T47D (cell line): ENCODE measurements at places on chromosomes 16 and 17.

- DNase-seq: peak; percentile 52
Measured at GRCh38 chr16:1150511-1150982, 2.4 kb upstream of the CACNA1H start.

- DNase-seq: no peak
Measured at GRCh38 chr16:7919782-7920181, 587.1 kb downstream of the RBFOX1 start.

DNA sequence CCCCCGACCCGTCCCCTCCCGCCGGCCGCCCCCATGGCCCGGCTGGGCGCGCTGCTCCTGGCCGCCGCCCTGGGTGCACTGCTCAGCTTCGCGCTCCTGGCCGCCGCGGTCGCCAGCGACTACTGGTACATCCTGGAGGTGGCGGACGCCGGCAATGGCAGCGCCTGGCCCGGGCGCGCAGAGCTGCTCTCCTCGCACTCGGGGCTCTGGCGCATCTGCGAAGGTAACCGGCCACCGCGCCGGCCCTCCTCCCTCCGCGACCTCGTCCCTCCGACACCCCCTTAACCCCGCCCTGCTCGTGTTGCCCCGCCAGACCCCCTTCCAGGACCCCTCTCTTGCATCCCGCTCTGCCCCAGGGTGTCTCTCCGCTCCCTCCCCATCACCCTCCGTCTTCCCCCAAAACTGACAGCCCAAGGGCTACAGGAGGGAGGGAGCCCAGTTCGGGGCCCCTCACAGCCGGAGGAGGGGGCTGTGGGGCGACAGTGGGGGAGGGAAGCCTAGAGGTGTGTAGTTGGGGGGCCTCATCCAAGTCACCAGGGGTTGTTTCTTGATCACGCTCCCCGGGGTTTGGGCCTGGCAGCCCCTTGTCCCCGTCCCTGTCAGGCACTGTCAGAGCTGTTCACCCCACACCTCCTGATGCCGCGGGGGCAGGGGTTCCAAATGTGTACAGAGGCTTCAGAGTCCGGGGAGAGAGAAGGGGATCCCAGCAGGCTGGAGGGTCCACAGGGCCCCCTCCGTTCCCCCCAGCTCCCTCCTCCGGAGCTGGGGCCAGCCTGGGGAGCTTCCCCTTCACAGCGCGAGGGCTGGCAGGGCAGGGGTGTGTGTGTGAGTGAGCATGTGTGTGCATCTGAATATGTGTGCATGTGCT, 794 bp downstream of the TMEM235 start:
- no peak for DNase-seq

DNA sequence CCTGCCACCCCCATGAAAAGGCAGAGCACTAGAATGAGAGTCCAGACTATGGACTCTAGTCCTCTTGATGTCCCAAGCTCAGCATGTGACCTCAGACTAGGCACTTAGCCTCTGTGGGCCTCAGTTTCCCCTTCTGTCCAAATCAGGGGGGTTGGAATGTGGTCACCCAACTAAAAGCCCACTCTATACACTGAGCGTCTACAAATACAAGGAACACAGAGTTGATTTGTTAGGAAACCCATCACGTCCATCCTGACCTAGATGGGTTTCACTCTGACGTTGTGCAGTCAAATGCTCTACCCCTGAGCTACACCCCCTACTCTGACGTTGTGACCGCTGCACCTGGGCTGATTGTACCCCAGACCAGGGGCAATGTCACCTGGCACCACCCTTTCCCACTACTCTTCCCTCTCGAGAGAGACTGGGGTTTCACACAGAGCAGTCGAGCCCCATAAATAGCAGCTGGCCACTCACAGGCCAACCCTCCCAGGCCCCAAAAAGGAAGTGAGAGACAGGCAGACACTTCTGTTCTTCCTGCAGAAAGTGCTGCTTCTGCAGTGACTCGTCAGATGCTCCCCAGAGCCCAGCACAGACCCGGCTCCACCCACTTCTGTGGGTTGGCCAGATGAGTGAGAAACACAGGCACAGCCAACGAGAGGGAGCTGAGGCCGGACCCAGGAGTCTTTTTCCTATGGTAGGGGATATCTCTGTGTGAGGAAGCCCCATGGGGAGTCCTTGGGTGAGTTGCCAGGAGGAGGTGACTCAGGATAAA, 16.1 kb upstream of the TNFRSF13B start:
- DNase-seq: no peak
